ENCODE measurements at places on chromosomes 11 and 22.
A peak's percentile ranks its signal among the peaks of the same experiment; 100 is the strongest.

DNA sequence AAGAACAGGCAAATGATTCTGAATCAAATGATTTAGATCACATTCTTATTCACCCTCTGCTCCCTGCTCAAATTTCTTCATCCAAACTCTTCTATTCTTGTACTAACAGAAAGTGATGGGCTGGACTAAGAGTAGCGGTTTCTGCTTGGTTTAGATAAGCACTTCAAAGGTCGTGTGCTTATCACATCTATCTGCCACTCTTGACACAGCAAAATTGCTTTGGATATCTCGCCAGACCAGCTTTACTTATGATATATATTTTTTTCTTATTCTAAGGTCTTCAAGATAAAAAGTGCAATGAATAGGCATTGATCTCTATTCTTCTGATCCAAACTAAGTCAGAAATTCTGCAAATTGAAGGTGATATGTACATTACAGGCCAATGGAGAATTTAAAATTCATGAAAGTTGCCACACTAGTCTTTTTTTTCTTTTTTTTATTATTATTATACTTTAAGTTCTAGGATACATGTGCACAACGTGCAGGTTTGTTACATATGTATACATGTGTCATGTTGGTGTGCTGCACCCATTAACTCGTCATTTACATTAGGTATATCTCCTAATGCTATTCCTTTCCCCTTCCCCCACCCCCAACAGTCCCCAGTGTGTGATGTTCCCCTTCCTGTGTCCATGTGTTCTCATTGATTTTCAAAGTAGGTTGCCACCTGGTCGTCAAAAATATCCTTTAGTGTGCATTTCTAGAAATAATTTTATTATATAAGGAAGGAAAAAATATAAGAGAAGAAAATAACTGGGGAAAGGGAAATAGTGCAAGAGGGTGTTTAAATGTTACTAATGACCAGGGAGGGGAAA is 1941.0 kb upstream of the RAG2 start:
- ATAC-seq, result no peak

GRCh38 chr11:76184551-76184993 is 21.7 kb downstream of the WNT11 start:
- ATAC-seq, result no peak

DNA sequence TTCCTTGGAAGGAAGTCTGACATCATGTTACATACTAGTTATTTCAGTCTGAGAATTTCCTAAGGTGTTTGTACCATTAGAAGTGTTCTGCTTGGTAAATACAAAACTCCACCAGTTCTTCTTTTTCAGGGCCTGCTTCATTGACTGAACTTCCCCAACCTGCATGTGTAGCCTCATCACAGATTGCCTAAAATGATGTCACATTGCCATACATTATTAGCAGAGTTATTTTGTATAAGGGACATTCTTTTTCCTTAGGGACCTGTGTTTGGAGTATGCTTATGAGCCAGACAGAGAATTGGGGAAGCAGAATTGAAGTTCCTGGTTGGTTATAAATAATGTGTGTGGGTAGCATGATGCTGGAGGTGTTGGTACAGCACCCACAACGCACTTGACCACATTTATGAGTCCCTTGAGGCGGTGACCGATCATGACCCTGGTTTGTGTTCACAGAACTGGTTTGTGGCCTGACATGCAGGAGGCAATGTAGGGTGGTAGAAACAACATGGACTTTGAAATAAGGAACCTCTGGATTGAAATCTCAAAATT is 16.4 kb upstream of the MMP7 start:
- peak; percentile 55 for ATAC-seq

GRCh38 chr11:128155590-128155989 is 431.8 kb downstream of the ETS1 start:
- no peak for ATAC-seq

- peak; percentile 76 for ATAC-seq
These were observed 38.5 kb upstream of the CYP2D6 start for GRCh38 chr22:42169055-42169469.

GRCh38 chr11:21710809-21711208 is 482.1 kb upstream of the ANO5 start:
- ATAC-seq, result no peak

GRCh38 chr11:95465887-95466286 is 234.9 kb upstream of the SESN3 start:
- no peak for ATAC-seq

- no peak for ATAC-seq
These were observed 58.8 kb upstream of the RRAS2 start for GRCh38 chr11:14417617-14418374.

DNA sequence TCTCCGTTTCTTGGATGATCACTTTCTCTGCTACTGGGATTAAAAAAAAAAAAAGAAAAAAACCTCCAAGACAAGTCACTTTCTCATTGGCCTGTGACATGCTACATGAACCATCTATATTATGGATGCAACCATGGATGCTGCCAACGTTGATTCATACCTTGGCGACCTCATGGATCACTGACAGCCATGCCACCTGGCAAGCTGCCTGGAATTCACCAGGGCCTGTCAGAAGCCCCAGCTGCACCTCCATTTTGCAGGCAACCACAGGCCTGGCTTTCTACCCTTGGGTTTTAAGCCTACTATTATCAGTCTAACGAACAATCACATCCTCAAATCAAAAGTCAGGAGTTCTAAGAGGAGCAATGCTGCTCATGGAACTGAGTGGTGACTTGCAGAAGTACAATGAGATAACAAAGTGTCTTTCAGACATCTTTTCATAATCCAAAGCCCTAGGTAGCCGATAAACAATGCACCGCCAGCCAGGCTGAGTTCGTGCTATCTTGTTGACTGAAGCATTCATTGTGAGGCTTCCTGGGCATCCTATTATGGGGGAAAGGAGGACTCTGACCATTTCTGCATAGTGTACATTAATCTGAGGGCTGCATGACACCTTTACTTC is 48.0 kb upstream of the CADM1 start:
- ATAC-seq, result no peak

DNA sequence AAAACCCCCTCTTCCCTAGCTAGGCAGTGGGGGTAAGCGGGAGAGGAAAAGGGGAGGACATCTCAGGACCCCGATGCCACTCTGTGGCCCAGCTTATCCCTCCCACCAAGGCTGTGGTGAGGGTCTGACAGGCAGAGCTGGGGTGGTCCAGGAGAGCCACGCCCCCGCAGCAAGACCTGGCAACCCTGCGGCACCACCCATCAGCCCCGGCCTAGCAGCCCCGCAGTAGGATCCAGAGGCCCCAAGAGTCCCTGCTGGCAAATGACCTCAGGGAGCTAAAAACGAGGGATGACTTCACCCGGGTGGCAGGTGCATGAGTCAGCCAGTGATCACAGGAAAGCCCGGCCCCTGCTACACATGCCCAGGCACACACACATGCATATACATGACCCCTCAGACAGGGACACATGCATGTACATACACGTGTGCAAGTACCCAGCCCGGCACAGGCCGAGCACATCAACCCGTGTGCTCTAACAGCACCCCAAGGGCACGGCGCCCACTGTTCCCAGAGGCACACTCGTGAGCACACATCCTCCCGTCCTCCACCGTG is 32.3 kb downstream of the ARVCF start:
- ATAC-seq, result no peak

- ATAC-seq, result no peak
These were observed 169.8 kb downstream of the DSCAML1 start for GRCh38 chr11:117627259-117627658.

- ATAC-seq, result no peak
These were observed 78.5 kb downstream of the CYP2R1 start for GRCh38 chr11:14813516-14813915.

DNA sequence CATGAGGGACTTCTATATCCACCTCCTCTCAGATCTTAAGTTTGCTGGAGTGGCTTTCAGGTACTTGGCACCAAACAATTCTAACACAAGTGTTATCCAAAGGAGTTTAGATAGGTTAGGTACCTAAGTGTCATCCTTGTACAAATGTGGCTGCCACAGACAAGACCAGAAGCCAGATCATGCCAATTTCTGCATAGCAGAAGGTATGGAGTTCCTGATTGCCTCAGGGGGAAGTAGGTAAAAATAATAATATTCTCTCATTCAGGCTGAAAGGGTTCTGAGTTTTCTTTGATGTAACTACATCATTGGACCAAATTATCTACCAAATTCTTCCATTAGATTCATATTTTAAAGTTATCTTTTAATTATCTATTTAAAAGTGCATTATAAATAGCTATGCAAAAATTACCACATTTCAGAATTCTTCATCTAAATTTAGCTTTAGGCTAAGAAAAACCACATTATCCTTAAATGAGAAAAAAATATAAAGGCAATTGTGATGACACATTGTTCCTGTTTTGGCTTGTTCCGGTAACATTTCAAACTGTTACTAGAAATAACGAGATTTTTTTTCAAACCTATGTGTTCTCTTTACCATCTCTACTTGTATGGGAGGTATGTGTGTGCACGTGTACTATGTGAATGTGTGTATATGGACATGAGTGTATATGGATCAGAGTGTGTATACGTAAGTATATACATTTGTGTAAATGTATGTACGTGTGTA is 66.2 kb upstream of the POU2AF2 start:
- no peak for ATAC-seq

DNA sequence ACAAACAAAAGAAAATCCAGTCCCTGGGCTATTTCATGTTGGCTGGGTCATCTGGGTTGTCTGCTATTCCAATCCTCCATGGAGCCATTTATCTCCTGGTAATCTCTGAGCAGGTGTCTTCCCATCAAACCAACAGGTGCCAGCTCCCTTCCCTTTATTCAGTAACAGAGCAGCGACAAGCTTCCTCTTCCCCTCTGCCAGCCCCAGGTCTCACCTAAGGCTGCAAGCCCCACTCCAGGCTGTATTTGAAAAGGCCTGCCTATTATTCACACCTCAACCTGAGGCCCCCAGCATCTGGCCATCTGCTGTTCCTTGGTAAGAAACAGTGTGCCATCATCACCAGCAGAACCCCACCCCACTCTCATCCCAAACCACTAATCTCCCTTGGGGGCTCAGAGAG is 436.2 kb downstream of the BUD13 start:
- no peak for ATAC-seq

DNA sequence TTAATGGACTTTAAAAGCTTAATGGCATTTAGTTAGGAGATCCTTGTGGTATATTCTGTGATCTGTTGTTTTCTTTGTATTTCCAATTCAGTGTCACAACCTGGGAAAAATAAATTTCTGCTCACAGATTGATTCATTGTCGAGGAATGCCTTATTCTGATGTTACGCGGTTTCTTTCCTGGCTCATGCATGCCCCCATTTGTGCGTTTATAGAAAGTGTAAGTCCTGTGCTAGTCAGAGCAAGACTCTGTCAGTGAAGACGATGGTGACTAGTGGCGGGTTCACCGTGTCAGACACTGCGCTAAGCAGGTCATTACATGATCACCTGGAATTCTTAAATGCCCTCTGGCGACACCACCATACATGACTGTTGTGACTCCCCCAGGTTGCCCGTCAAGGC is 169.4 kb downstream of the TBC1D22A start:
- no peak for ATAC-seq

- ATAC-seq, result no peak
These were observed 92.7 kb downstream of the RPL27A start for GRCh38 chr11:8775332-8775731.

DNA sequence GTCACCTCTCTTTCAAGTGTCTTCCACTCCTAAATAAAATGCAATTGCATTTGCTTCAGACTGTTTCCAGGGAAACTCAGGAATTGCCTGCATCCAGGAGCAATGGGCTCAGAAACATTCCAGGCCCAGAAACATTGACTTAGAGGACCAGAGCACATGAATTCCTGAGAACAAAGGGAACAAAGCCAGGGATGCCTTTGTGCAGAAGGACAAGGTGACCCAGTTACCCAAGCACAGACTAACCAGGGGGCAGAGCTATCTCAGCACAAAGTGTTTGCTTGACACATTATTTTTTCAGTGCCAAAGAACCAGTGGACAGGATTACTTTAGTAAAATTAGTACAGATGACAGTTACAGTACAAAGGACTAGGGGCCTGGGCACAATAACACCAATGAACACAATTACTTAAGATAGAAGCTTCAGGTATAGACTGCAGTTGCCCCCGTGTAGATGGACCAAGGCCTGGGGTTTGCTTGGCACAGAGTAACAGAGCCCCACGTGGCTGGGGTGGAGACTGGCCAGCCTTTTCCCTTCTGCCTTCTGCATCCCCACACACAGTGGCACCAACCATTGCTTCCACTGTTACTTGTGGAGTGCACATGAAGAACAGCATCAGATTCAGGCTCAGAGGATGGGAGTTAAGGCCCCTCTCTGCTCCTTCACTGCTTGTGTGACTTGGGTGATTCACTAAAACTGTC is 500.8 kb downstream of the INSC start:
- no peak for ATAC-seq

DNA sequence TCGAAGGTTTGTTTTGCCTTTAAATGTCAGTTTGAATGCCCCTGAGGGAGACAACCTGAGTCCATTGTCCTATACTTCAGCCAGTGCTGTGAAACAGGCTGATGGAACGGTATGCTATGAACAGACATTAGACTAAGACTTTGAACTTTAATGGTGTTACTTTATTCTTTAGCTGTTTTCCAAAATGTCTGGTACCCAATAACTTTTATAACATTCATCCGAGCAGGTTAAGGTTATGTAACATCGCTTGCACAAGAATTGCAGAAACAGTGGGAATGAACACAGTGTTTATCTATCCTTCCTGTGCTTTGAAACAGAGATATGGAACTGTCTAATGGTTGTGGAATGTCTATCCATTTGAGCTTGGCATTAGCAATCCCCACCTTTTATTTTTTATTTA is 12.5 kb upstream of the PTS start:
- ATAC-seq, result no peak

- no peak for ATAC-seq
These were observed 82.6 kb downstream of the MN1 start for GRCh38 chr22:27719036-27719347.

GRCh38 chr11:67998150-67999045 is 5.5 kb downstream of the UNC93B1 start:
- ATAC-seq, result no peak

DNA sequence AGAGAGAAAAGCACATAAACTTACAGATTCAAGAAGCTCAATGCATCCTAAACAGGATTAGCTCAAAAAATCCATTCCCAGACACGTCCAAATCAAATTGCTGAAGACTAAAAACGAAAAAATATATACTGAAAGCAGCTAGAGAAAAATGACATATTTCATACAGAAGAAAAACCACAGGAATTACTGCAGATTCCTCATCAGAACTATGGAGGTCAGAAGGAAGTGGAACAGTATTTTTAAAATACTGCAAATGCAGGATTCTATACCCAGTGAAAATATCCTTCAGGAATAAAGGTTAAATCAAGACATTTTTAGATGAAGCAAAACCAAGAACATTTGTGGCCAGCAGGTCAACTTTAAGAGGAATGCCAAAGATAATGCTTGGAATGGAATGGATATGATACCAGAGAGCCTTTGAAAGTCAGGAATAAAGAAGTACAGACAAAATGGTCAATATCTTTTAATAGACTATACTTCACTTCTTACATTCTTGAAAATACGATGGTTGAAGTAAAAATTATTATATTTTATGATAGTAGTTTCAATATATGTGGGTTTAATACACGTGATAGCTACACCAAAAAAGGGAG is 352.9 kb downstream of the CTTN start:
- no peak for ATAC-seq

Measured in activated CD4-positive, CD25-positive, alpha-beta regulatory T cell treated with anti-CD3 and anti-CD28 coated beads, Interleukin-2, amount 50 U/mL, for 24 hours (primary cell).